ENCODE measurements at places on chromosomes 2 and 18. TPM values are rescaled to one million over a fixed set of nuclear protein-coding genes. Genes with fewer than 3 reads are reported as not detected.

SPP2 gene
- total RNA-seq, result not detected

TGFBRAP1 gene
- total RNA-seq, result 33.5 TPM

ACKR3 gene
- 0.93 TPM for total RNA-seq

TOGARAM2 gene
- total RNA-seq, result not detected

EFHD1 gene
- total RNA-seq, result not detected

OXER1 gene
- not detected for total RNA-seq
